Inflammatory macrophage treated with lipopolysaccharide for 1 hour (primary cell): ENCODE measurements at places on chromosomes 7 and 10.
A peak's percentile ranks its signal among the peaks of the same experiment; 100 is the strongest.

GRCh38 chr10:33423154-33423529 is 88.7 kb upstream of the NRP1 start:
- DNase-seq, result no peak

DNA sequence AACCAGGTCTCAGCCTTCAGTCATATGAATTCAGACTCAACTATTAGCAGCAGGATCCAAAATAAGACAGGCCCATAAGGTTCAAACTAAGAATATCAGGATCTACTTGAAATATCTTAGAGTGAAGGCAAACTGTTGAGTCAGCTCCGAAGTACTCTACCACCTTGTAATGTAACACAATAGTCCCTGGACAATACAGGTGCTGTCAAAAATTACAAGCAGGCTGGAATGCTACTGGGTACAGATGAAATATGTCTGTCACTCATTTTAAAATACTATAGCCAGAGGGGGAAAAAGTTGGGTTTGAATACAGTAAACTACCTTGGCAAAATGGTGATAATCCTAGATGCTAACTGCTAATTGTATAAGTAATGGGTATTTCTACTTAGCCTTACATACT is 6.8 kb downstream of the PAXIP1 start:
- no peak for DNase-seq

GRCh38 chr10:75904499-75905283 is 473.3 kb downstream of the LRMDA start:
- DNase-seq, result no peak

DNA sequence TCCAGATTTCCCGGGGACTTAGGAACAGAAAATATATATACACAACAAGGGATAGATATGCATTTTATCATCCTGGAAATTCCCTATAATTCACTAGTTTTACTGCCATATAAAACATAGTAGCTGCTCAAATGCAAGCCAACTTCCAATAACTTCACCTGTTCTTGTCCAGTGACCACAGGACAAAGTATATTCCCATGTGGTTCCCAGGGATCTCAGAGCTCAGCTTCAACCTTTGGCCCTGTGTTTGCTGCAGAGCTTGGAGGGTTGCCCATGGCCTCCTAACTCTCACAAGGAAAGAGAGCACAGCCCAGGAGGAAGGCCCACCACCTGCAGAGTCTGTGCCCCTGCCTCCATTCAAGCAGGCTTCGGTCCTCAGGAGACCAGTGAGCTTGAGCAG is 4.5 kb upstream of the DRGX start:
- DNase-seq, result no peak

- DNase-seq, result peak; percentile 21
Observed at GRCh38 chr10:125700355-125700911, 17.5 kb upstream of the TEX36 start.

DNA sequence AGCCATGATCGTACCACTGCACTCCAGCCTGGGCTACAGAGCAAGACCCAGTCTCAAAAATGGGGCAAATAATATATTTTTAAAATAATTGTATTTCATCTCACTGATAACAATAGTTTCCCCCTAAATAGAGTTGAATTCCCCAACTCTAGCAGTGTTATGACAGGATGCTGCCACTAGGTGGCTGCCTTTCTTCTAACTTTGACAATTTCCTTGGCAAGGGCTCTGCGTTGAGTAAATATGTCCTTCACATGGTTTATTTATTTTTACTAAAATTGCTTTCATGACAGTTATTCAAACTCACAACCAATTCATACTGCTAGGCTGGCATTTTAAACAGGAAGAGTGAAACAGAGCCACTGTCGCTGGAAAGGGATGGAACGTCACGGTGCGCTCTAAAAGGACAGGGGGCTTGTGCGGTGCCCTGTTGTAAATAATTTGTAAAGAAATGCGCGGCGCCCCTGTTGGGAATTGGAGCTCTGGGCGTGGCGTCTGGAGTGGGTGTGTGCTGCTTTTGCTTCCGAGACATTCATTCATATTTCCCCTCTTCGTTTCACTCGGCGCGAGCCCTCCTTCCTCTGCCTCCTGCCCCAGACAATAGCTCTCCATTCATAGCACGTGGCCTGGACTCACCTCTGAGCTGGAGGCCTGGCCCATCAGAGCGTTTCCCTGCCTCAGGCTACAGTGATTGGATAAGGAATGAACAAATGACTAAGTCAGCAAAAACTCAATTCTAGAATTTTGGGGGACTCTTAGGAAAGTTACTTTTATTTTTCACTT is 20.5 kb upstream of the PITRM1 start:
- peak; percentile 75 for DNase-seq

- DNase-seq, result peak; percentile 82
Observed at GRCh38 chr7:128347647-128348097, 4.0 kb upstream of the RBM28 start.

GRCh38 chr7:15753887-15754579 is 67.5 kb upstream of the MEOX2 start:
- DNase-seq, result no peak

DNA sequence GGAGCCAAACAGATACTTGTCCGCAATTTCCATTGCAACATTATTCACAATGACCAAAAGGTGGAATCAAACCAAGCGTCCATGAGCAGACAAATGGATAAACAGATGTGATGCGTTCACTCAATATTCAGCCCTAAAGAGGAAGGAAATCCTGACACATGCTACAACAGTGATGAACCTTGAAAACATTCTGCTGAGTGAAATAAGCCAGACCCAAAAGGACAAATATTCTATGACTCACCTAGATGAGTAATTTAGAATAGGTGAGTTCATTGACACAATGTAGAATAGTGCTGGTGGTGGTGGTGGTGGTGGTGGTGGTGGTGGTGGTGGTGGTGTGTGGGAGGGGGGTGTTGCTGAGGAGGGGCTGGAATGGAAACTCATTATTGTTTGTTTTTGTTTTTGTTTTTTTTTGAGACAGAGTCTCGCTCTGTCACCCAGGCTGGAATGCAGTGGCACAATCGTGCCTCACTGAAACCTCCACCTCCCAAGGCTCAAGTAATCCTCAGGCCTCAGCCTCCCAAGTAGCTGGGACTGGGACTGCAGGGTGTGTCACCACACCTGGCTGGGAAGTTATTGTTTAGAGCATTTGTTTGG is 28.6 kb downstream of the SMKR1 start:
- no peak for DNase-seq

DNA sequence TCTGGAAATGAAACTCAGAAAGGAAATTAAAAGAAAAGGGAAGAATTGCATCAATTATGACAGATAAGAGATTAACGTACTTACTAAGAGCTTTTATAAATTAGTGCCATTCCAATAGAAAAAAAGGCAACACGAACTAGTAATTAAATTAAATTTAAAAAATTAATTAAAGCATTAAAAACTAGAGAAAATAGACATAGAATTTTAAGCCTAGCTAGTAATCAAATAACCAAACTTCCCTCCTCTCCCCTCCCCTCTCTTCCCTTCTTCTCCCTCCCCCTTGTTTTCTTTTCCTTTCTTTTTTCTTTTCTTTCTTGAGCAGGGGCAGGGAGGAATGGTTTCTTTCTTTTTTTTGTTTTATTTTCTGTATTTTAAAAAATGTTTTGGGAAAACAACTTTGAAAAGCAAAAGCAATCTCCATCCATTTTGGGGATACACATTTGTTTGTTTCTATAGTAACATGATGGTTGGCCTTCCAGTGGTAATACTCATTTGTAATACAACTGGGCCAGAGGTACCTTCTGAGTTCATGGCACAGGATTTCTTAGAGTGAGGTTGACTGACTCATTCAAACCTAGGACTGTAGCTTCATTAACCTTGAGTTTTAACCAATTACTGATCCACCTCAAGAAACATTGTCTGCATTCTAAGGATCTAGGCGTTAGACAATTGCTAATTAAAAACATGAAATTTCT is 132.6 kb downstream of the ST7 start:
- DNase-seq, result no peak

- no peak for DNase-seq
Observed at GRCh38 chr7:111517549-111517951, 44.7 kb downstream of the IMMP2L start.

DNA sequence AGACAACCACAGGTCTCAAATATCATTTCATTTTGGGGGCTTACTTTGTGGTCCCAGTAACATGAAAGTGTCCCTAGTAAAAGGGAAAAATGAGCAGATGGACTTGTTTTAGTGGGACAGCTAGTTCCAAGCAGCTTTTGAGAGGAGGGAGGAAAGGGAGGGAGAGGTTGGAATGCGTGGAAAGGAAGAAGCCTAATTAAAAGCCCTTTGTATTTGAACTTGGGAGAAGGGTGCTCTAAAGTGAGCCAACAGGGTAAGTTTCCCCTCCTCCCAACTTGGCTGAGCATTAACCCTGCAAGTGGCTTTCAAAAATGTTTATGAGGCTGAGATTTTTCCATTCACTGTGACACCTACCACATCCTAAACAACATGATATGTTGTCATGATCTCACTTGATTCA is 38.8 kb upstream of the LYZL1 start:
- DNase-seq, result no peak

- no peak for DNase-seq
Observed at GRCh38 chr7:16309129-16309528, 112.2 kb downstream of the CRPPA start.

DNA sequence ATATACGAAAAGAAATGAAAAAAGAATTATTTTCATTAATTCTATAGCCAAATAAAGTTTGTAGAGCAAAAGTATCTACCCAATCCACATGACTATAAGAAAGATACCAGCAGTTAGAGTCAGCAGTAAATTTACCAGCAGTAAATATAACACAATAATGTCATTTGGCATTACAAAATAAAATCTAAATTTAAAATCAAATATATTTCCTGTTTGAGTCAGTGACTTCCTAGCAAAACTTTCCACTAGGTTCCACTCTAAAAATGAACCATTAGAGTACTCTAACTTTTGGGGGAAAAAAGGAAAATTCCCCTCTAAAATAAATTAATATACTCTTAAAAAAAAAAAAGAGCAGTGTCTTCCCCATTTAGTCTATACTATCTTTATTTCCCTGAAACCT is 144.8 kb downstream of the CPEB3 start:
- DNase-seq, result peak; percentile 56

DNA sequence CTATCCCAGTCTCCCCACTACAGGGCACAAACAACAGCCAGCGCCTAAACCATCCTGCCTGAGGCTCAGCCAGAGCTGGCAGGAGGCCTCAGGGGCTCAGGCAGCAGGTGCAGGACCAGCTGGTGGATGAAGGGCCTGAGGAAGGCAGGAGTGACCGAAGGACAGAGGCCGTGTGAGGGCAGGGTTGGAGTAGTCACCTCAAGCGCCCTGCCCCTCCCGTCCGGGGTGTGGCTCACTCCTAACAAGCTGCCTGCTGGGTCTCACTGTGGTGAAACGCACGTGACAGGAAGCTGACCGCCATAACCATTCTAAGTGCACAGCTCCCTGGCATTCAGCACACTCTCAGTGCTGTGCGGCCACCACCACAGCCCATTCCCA is 281.1 kb downstream of the ELFN1 start:
- DNase-seq, result peak; percentile 23

- no peak for DNase-seq
Observed at GRCh38 chr7:69002416-69002815, 595.9 kb upstream of the AUTS2 start.

GRCh38 chr7:79257959-79258358 is 195.5 kb downstream of the MAGI2 start:
- DNase-seq, result no peak

DNA sequence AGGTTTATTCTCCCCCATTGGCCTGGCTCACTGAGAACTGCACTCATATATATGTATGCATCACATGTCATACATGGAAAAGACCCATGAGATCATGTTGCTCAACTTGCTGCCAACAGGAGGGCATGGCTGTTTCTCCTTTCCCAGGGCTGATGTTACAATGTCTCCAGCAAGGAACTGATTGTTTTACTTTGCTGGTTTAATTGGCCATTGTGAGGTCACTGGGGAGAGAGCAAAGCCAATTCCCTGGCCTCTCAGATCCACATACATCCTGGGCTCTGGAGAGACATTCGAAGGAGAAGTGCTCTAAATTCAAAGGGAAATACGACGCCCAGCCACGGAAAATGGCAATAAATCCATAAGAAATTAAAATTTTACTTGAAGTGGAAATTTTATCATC is 287.8 kb downstream of the WDR11 start:
- no peak for DNase-seq

- peak; percentile 60 for DNase-seq
Observed at GRCh38 chr7:101550641-101551541, 78.2 kb downstream of the MYL10 start.

DNA sequence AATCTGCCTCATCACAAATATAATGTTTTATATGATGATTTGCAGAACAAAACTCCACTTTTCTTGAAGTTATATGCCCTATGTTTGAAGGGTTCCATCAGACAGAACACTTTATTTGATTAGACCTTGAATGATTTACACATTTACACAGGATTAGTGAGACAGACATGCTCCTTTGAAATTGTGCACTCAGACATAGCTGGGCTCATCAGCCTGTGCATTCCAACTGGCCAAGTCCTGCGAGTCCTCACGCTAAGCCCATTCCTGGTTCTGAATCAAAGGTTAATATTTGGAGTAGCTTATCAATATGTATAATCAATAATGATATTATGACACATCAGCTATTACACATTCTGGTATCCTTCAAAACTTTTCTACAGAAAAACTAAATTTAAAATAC is 173.6 kb downstream of the MBL2 start:
- DNase-seq, result no peak

DNA sequence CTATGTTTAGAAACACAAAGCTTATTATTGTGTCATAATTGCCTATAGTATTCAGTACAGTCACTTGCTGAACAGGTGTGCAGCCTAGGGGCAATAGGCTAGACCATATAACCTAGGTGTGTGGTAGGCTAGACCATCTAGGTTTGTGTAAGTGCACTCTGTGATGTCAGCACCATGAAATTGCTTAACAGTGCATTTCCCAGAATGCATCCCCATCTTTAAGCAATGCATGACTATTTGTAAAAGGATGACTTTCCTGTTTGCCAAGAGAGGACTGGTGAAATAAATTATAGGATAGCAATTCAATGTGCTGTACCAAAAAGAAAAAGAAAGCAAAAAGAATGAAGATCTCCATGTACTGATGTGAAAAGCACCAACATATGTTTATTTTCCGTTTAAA is 288.7 kb upstream of the AUTS2 start:
- peak; percentile 4 for DNase-seq

- DNase-seq, result peak; percentile 17
Observed at GRCh38 chr7:127514499-127514898, 70.9 kb downstream of the GCC1 start.

DNA sequence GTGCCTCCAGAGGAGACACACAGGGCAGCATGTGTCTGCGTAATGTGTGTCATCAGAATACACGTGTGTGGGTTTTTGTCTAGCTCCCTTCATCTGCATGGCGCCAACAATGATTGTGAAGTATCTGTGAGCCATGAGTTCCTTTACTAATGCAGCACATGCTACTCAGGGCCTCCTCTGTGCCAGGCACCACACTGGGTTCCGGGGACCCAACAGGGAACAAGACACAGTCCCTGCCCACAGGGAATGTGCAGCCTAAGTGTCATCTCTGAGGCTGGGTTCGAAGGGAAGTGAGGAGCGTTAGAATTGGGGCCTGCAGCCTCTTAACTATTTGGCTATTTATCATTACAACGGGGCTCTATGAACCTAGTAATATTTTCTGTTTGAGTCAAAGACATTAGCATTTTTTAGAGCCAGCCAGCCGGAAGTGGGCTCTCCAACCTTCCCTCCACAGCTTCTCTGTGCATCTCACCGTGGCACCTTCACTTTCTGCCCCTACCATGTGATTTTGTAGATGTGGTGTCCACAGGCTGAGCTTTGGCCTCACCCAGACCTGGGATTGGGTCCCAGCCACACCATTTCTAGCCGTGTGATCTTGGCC is 43.9 kb upstream of the SRGN start:
- DNase-seq, result peak; percentile 34

- peak; percentile 90 for DNase-seq
Observed at GRCh38 chr7:47574482-47575329, 7.2 kb downstream of the TNS3 start.
